ENCODE measurements at places on chromosomes 4 and X. TPM values are rescaled to one million over a fixed set of nuclear protein-coding genes. Genes with fewer than 3 reads are reported as not detected.

NAP1L3 gene
- total RNA-seq, result 3.8 TPM

SLITRK2 gene
- 3.8 TPM for total RNA-seq

MSX1 gene
- 2.3 TPM for total RNA-seq

EOLA1 gene
- 20.2 TPM for total RNA-seq

HSD17B10 gene
- total RNA-seq, result 95.2 TPM

TKTL2 gene
- total RNA-seq, result not detected

HSFX3 gene
- not detected for total RNA-seq

HADH gene
- 31.4 TPM for total RNA-seq

GIMD1 gene
- total RNA-seq, result not detected

GAGE12F gene
- total RNA-seq, result not detected

TENM3 gene
- 6.8 TPM for total RNA-seq

LINC00632 gene
- total RNA-seq, result 45.9 TPM

REPS2 gene
- 36.3 TPM for total RNA-seq

HNRNPH2 gene
- 79.5 TPM for total RNA-seq

SFRP2 gene
- 4.1 TPM for total RNA-seq

PCDH18 gene
- 10.1 TPM for total RNA-seq

CORIN gene
- 2.6 TPM for total RNA-seq

MAGEB2 gene
- 0.16 TPM for total RNA-seq

PALLD gene
- total RNA-seq, result 120 TPM

MAGEA10 gene
- total RNA-seq, result not detected

SSX4 gene
- not detected for total RNA-seq

SLC7A11 gene
- total RNA-seq, result 2.6 TPM

CT47B1 gene
- total RNA-seq, result not detected

DNASE1L1 gene
- 33.8 TPM for total RNA-seq

TMEM150C gene
- 7.7 TPM for total RNA-seq

CD38 gene
- 8.9 TPM for total RNA-seq

MAGEH1 gene
- total RNA-seq, result 23.7 TPM

NPY5R gene
- 3.0 TPM for total RNA-seq

CPLX1 gene
- 10.2 TPM for total RNA-seq

CBR4 gene
- total RNA-seq, result 28.6 TPM

PSAPL1 gene
- total RNA-seq, result not detected

AWAT2 gene
- not detected for total RNA-seq

GPC3 gene
- 43.0 TPM for total RNA-seq

FREM3 gene
- total RNA-seq, result 0.06 TPM

ZFYVE28 gene
- 18.9 TPM for total RNA-seq

F9 gene
- total RNA-seq, result not detected

PAGE4 gene
- not detected for total RNA-seq

GC gene
- total RNA-seq, result 0.69 TPM

CT45A3 gene
- total RNA-seq, result not detected

PRRG1 gene
- 23.4 TPM for total RNA-seq

TBC1D8B gene
- 9.7 TPM for total RNA-seq

EDA gene
- total RNA-seq, result 4.2 TPM

DMRTC1B gene
- total RNA-seq, result 2.0 TPM

NPY2R gene
- total RNA-seq, result 0.54 TPM

GCNA gene
- total RNA-seq, result 2.7 TPM

TBC1D1 gene
- total RNA-seq, result 170 TPM

BCORL1 gene
- 14.1 TPM for total RNA-seq

APLN gene
- 0.31 TPM for total RNA-seq

POF1B gene
- 13.1 TPM for total RNA-seq

UGT2A1 gene
- not detected for total RNA-seq

TRPC5OS gene
- not detected for total RNA-seq

NXF2B gene
- total RNA-seq, result 0.25 TPM

ABHD18 gene
- 12.3 TPM for total RNA-seq

WWC2 gene
- total RNA-seq, result 59.6 TPM

RBPJ gene
- 77.6 TPM for total RNA-seq

COX7B2 gene
- total RNA-seq, result not detected

SMARCA1 gene
- 34.7 TPM for total RNA-seq

FGG gene
- 2.8 TPM for total RNA-seq

TGIF2LX gene
- not detected for total RNA-seq

Measured in kidney (tissue), 22 donors.